ENCODE measurements at places on chromosomes 12 and 14.

GRCh38 chr14:29601616-29602015, 326.0 kb downstream of the PRKD1 start:
- DNase-seq = no peak

GRCh38 chr12:110345176-110345661, 58.3 kb downstream of the ANAPC7 start:
- DNase-seq = no peak

DNA sequence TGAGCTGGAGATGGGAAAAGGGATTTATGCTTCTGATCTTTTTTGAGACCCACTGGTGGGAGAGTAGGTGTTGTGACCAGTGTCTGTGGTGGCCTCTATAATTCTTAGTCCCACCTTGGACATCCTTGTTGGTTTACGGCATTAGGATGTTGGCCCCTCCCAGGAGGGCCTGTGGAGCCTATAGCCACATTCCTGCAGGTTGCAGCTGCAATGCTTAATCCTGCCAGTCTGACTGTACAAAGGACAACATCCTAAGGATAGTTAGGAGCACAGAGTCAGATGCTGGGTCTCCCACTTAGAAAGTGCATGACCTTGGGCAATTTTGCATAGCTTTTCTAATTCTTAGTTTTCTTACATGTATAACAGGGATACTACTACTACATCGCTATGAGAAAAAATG, 150.9 kb upstream of the SLC38A2 start:
- DNase-seq = no peak

DNA sequence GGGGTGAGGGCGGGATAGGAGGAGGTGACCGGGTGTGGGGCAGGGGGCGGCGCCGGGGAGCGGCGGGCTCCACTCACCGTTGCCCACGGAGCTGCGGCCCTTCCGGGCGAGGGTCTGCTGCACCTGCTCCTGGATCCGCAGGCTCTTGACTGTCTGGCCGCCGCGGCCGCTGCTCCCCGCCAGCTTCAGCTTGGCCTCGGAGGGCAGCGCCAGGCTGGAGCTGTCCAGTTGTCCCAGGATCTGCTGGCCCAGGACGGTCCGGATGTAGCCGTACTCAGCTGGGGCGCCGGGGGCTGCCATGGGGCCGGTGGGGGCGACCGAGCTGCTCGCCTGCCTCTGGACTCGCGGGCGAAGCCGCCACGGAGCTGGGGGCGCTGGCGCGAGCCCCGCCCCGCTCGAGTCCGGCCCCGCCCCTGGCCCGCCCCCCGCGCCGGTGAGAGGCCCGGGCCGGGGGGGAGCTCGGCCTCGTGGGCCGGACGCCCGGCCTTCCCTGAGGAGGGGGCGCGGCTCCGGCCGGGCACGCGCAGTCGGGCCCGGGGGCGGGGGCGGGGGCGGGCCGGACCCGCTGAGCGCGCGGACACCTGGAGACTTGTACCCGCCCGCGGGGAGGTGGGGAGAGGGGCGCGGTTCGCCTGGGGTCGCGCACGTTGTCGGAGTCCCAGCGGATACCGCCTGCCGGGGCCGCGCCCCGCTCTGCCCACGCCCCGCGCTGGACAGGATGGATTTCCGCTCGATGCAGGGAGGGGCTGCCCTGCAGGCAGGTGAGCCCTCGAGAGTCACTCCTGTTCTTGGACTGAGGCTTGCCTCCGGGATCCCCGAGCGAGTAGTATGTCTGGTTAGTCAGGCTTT, at the start of gene PKP2:
Gene PKP2, minus strand, starts transcription at position 346 of the 849 bp plus-strand sequence. Its CDS starts 46 bp downstream, at position 300.
- peak; percentile 7 for DNase-seq

- DNase-seq = no peak
Observed at GRCh38 chr12:104154806-104155205, 16.8 kb upstream of the NFYB start.

DNA sequence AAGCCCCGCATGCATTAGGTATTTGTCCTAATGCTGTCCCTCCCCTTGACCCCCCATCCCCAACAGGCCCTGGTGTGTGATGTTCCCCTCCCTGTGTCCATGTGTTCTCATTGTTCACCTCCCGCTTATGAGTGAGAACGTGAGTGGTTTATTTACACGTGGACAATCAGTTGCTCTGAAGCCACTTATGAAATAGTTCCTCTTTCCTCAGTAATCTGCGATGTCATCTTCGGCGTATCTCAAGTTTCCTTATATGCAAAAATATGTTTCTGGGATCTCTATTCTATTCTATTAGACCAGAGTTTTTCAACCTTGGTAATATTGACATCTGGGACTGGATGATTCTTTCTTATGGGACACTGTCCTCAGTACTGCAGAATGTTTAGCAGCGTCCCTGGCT, 56.0 kb upstream of the DCD start:
- no peak for DNase-seq

Data from substantia nigra (tissue), 51 donors.